DMS 273 treated with DMSO at 0.1 percent for 48 hours (cell line): ENCODE measurements at places on chromosomes 2 and 18.
A peak's percentile ranks its signal among the peaks of the same experiment; 100 is the strongest.

DNA sequence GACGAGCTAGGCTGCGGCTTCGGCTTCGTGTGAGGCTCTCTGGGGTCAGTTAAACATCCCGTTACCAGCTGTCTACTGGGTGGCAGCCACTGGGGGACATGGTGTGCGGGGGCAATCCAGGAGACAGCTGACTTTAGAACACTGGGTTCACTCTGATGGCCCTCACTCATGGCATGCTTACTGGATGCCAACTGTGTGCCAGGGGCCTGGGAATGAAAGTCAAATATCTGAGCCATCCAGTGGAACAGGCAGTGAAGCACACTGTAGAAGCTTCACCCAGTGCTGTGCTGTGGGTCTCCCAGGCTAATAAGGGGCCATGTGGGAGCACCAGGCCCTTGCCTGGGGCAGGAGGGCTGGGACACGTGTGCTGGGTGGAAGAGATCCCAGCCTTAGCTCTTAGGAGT lies 48.3 kb downstream of the GLI2 start:
- DNase-seq, result no peak

DNA sequence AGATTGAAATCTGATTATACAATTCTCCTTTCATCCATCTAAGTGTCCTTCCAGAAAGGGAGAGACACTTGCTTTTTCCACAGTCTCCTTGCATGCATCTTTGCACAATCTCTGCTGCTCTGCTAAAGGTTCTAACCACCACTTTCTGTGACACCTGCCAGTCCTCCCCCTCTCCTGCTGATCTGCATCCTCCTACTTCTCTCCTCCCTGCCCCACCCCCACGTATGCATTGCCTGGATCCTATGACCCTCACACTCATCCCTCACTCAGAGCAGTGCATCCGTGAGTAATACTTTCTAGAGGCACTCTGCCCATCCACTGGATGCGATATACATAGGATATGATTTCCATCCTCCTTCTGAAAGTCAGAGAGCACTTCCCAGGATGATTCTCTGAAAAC lies 27.7 kb upstream of the TRAPPC8 start:
- no peak for DNase-seq

GRCh38 chr2:143533846-143534245 lies 404.6 kb downstream of the ARHGAP15 start:
- no peak for DNase-seq

GRCh38 chr2:46850742-46851141 lies 64.9 kb downstream of the MCFD2 start:
- DNase-seq, result no peak

DNA sequence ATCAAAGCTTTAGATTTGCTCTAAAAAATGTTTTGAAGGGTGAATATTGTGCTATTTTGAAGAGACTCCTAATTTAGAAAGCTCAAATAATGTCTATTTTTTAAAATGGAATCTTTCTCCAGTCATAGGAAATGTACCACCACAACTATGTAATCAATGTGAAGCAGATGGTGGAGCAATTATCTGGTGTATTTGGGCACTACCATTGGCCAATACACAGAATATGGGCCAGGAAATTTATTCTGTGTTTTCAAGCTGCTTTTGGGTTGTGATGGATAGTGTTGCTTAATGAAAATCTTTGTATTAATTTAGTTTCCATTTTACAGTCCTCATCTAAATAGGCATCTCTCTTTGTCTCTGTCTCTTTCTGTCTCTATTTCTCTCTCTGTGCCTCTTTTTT lies 17.1 kb upstream of the VWC2L start:
- peak; percentile 30 for DNase-seq

DNA sequence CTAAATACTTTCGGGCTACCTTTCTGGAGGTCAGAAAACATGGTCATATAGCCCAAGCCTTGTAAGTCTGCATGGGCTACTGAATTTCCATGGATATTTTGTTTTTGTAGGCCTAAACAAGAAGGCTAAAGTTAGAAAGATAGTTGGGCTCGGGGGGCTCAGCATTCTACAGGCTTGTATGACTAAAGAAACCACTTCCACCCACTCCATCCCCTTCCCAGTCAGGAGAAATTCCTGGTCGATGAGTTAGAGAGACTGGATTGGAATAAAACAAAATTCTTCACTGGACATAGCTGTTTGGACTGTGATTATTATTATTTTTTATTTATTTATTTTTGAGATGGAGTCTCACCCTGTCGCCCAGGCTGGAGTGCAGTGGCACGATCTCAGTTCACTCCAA lies 539.4 kb upstream of the TNP1 start:
- DNase-seq, result no peak

GRCh38 chr2:102050854-102051391 lies 59.2 kb downstream of the IL1R2 start:
- no peak for DNase-seq
